NCI-H526 treated with DMSO at 0.1 percent for 48 hours (cell line): ENCODE measurements at places on chromosomes 12 and 14.

DNA sequence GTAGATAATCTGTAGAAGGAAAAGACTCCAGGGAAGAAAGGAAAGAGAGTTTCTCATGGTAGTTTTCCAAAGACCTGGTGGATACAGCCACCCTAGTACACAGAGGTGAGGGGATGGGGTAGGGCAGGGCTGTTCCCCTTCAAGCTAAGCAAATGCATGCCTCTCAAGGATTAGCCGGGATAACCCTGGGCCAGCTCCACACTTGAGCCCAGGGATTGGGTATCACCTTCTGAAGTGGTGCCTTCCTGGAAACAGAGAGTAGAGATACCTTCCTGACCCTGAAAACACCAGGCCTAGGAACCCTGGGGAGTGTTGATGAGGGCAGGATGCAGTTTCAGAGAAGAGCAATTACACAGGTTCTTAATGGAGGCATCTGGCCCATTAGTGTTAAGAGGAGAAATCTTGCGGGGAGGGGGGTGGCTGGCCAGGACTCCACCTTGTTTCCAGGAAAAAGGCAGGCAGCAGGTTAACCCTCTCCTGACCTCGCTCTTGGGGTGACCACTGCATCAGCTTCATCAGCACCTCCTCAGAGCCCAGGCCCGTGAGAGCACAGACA is 106.9 kb upstream of the TMEM233 start:
- no peak for DNase-seq

- DNase-seq: no peak
These were observed 1.9 kb downstream of the SSH1 start for GRCh38 chr12:108855284-108856169.

DNA sequence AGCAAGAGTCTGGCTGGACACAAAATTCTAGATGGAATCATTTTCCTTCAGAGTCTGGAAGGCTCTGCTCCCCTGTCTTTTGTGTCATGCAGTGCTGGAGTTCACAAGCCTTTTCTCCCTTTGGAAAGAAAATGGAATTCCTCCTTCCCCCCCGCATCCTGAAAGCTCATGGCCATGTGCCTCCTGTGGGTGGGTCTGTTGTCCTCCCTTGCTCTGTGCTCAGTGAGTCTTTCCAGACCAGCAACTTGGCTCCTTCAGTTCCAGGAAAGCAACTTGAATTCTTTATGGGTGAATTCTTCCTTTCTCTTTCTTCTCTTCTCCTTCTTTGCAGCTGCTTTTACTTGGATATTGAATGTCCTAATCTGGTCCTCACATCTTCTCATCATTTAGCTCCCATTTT is 70.2 kb downstream of the TUNAR start:
- no peak for DNase-seq

GRCh38 chr12:85575120-85576096 is 260.8 kb downstream of the RASSF9 start:
- peak; percentile 76 for DNase-seq

DNA sequence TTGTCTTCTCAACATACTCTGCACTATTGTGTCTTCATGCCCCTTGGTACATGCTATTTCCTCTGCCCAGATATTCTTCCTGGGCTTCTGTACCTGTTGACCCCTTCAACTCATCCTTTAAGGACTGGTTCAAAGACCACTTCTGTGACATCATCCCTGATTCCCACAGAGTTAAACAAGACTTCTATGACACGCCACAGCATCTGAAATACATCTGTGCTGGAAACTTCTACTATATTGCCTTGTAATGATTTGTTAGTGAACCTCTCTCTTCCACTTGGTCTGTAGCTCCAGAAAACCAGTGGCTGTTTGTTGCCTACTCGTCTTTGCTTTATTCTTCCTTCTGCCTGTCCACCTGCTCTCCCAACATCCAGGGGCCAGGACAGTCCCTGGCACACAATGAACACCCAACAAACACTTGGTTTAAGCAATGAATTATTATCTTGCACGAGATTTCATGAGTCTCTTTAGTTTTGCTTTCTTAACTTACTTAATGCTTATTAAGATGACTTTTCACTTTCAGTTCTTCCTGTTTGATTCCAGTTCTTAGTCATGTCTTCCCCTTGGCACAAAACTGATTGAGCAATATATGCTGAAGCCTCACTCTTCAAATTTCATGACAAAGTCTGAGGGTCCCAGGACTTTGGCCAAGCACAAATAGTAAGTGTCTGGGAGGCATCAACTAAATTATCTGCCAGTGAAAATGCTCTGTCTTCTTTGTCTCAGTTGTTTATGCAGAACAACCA is 485.9 kb downstream of the APAF1 start:
- DNase-seq: no peak

- DNase-seq: peak; percentile 28
These were observed 3.3 kb downstream of the COL2A1 start for GRCh38 chr12:48000878-48001504.

- DNase-seq: no peak
These were observed 66.0 kb downstream of the EGLN3 start for GRCh38 chr14:33884916-33885315.
